ENCODE measurements at places on chromosomes 1 and 21.

- DNase-seq, result no peak
Observed at GRCh38 chr1:199854686-199855321, 172.7 kb upstream of the NR5A2 start.

- DNase-seq, result no peak
Observed at GRCh38 chr21:26445440-26445839, 127.6 kb downstream of the CYYR1 start.

GRCh38 chr21:35086357-35086756, 37.3 kb upstream of the RUNX1 start:
- no peak for DNase-seq

- DNase-seq, result no peak
Observed at GRCh38 chr1:221634606-221635005, 107.3 kb downstream of the DUSP10 start.

DNA sequence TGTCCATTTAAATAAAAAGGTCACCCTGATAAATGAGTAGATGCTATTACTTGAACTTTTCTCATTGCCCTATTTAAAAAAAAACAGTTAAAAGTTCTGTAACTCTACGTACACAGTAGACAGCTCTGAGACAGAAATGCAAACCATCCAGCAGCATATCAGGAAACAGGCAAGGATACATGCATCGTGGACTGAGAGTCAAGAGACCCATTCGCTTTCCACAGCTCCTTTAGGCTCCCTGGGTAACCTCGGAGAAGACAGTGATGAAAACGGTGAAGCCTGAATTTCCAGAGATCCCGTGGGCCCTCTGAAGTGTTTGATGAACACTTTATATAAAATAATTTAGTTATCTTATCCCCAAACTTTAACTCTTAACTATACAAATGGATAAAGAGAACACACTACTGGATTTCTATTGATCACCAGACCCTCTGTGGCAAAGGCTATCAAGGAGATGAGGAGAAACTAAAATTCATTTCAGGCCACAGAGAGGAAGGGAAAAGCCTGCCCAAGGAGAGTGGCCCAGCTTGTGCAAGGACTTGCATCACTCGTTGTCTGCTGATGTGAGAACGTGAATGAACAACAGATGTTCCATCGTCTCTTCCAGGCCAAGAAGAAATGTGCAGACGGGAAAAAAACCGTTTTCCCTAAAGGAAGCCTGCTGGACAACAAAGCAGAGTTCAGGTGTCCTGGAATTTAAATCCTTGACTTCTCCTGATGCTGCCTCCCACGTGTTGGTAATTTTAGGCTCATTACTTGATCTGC, 131.0 kb downstream of the TGFBR3 start:
- no peak for DNase-seq

- DNase-seq, result no peak
Observed at GRCh38 chr1:94514095-94514727, 27.3 kb downstream of the F3 start.

GRCh38 chr21:45295576-45296365, 8.1 kb upstream of the POFUT2 start:
- DNase-seq, result no peak

GRCh38 chr1:13619909-13620308, 36.3 kb downstream of the PDPN start:
- DNase-seq, result no peak

DNA sequence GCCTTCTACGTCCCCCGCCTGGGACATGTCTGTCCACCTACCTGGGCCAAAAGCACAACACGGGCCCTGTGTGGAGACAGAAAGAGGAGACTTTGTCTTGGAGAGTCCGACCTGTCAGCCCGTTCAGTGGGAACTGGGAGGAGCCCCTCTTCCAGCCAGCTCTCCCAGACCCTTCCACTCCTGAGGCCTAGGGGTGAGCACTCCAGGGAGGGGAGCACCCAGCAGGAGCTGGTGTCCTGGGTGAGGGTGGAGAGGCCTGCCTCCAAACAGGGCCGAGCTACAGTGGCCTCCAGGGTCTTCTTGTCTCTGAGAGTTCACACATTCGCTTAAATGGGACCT, 546 bp downstream of the SPOCD1 start:
- no peak for DNase-seq

- no peak for DNase-seq
Observed at GRCh38 chr1:201000391-201000790, 23.1 kb downstream of the KIF21B start.

- no peak for DNase-seq
Observed at GRCh38 chr21:21018821-21019220, 20.6 kb downstream of the NCAM2 start.

DNA sequence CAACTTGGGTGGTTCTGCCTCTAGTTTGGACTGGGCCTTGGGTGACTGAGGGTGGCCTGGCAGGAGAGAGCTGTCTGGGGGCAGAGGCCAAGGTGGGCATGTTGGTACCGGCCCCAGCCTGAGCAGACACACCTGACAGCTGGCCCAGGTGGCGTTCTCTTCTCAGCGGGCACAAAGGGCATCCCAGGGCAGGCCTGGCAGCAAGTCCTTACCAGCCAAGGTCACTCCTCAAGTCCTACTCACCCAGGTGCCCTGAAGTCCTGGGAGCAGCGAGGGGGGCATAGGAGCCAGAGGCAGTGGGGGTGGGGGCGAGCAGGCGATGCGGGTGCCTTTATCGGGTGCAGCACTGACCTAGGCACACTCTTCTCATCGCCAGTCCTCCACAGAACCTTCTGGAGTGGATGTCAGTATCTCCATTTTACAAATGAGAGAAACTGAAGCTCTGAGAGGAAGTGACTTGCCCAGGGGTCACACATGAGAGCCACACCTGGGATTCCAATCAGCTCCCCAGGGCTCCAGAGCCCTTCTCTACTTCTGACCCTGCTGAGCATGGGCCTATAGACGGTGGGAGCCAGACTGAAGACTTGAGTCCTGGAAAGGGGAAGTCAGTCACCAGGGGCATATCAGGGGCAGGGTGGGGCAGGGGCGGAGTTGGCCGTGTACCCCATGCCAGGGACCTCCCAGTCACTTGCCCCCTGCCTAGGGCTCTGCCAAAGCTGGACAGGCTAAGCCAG, 587 bp upstream of the SLC25A34 start:
- DNase-seq, result no peak

- no peak for DNase-seq
Observed at GRCh38 chr1:101298663-101299062, 61.8 kb downstream of the S1PR1 start.

GRCh38 chr1:6688001-6688400, 13.6 kb downstream of the DNAJC11 start:
- DNase-seq, result no peak

DNA sequence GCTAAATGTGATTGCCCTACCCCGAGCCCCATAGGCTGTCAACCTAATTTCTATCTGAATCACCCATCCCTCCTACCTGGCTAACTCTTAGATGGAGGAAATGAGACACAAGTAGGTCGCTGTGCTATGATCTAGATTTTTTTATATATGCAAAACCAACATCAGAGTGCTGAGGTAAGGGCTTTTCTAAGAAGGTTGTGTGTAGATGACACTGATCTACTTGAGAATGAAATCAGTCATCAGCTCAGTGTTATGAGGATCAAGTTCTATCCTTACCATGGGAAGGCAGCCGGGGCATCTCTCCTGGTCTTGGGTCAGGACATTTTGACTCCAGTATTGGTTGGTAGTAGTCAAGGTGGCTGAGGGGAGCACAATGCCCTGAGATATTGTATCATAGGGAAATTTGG, 23.6 kb downstream of the SLAMF1 start:
- DNase-seq, result no peak

- no peak for DNase-seq
Observed at GRCh38 chr1:32184650-32185049, 5.2 kb downstream of the TXLNA start.

GRCh38 chr1:18410407-18410806, 70.3 kb upstream of the KLHDC7A start:
- no peak for DNase-seq

DNA sequence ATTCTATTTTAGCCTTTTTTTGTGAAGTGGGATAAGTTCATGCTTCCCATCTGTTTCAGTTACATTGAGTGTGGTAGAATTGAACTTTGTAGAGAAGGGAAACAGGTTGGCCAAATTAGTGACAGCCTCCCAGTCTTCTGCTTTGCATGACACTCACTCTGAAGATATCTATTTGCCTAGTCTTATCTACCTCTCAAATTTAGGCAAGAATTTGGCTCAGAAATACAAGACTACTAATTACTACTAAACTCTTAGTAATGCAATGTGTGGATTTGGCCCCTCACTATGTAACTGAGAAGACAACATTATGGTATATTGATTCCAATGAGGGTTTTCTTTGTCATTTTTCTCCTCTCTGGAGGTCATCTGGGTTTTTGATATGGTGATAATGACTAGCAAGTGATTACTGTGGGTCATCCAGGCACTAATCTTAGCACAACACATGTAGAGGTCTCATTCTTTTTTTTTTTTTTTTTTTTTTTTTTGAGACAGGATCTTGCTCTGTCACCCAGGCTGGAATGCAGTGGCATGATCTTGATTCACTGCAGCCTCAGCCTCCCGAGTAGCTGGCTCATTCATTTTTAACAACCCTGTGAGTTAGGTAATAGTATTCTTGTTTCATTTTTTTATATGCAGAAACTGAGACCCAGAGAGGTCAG, 6.3 kb downstream of the FAM20B start:
- no peak for DNase-seq

DNA sequence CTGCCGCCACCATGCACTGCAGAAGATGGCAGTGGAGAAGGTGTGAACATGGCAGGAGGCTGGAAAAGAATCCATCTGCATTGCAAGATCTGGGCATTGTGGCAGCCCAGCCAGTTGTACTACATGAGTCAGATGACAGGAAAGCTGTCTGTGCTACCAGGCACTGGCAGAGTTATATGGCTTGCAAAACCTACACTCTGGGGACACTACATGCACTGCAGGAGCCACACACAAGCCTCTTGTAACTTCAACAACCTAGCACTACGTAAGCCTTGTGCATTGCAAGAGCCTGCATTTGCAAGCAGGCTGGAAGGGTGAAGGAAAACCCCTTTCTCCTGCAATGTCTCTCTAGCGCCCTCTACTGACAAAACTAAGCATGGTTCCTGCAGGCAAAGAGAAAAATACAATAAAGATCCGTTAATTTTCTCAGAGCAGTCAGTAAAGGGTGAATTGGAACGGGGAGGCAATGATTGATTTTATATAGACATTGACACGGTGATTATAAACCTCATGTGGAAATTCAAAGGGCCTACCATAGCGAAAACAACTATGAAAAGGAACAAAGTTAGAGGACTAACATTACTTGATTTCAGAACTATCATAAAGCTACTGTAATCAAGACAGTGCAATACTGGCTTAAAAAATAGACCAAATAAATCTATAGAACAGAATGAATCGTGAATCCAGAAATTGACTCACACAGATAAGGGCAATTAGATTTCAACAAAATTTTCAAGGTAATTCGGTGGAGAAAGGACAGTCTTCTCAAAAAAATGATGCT, 26.2 kb upstream of the DYNLT5 start:
- peak; percentile 68 for DNase-seq

- DNase-seq, result no peak
Observed at GRCh38 chr1:97841338-97841737, 79.5 kb downstream of the DPYD start.

- no peak for DNase-seq
Observed at GRCh38 chr1:2934642-2935081, 86.6 kb upstream of the ACTRT2 start.

GRCh38 chr1:18417316-18418269, 63.1 kb upstream of the KLHDC7A start:
- DNase-seq, result no peak

DNA sequence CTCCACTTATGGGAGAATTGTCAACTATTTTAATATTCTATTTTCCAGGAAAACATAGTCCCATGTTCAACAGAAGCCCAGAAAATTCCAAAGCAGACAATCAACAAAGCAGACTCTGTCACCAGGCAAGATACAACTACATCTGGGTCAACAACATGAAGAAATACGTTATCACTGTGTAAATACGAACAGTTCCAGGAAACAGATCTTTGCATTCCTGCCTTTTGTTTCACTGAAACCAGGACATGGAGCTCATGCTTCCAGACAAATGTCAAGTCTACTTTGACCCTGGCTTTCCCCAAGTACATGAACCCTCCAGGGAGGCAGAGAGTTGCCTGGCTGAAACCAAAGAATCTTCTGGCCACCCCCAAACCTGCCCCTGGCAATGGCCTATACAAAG, 106.7 kb downstream of the SETD4 start:
- no peak for DNase-seq

Data from H1 (cell line).